Right hindlimb (tissue), 1 donor: ENCODE measurements at places on chromosomes 4 and X.

- DNase-seq, result no peak
These were observed 36.1 kb downstream of the CPLX1 start for GRCh38 chr4:789571-790465.

- no peak for DNase-seq
These were observed 2.3 kb upstream of the SOWAHD start for GRCh38 chrX:119755981-119756533.

GRCh38 chrX:141760761-141761160 lies 62.2 kb upstream of the SPANXD start:
- no peak for DNase-seq

- DNase-seq, result no peak
These were observed 133.6 kb upstream of the CPEB2 start for GRCh38 chr4:14868426-14869395.

GRCh38 chr4:130689181-130689580 lies 1593.2 kb downstream of the C4orf33 start:
- DNase-seq, result no peak

GRCh38 chrX:13428053-13428786 lies 108.4 kb upstream of the ATXN3L start:
- no peak for DNase-seq

- DNase-seq, result no peak
These were observed 2.5 kb downstream of the RPS4X start for GRCh38 chrX:72274526-72274925.

- no peak for DNase-seq
These were observed 92.1 kb downstream of the SCFD2 start for GRCh38 chr4:53273726-53274125.

- DNase-seq, result no peak
These were observed 54.8 kb upstream of the ZMAT1 start for GRCh38 chrX:101986586-101986985.
